Uterine smooth muscle cell (primary cell): ENCODE measurements at places on chromosomes 1 and 21. TPM values are rescaled to one million over a fixed set of nuclear protein-coding genes. Genes with fewer than 3 reads are reported as not detected.

The DCST1 gene
- total RNA-seq: not detected in 2 replicates

The CD1E gene
- not detected in 2 replicates for total RNA-seq

The EDARADD gene
- total RNA-seq: 0.25 and 0.55 TPM in 2 replicates

The AKIRIN1 gene
- 36.9 and 40.9 TPM in 2 replicates for total RNA-seq

The FAM72B gene
- 2.4 and 3.9 TPM in 2 replicates for total RNA-seq

The CELA2B gene
- not detected in 2 replicates for total RNA-seq

The PRAMEF10 gene
- total RNA-seq: not detected in 2 replicates

The COL9A2 gene
- 0.55 and 1.00 TPM in 2 replicates for total RNA-seq

The ADAMTS5 gene
- 4.0 and 4.2 TPM in 2 replicates for total RNA-seq

The OR2L2 gene
- total RNA-seq: under 0.01 TPM in 1 of 2 replicates, not detected in the other

The ANGPTL1 gene
- total RNA-seq: 2.1 and 3.8 TPM in 2 replicates

The IL20 gene
- 0.12 TPM in 1 of 2 replicates, not detected in the other for total RNA-seq

The S100A12 gene
- total RNA-seq: not detected in 2 replicates

The ARHGEF16 gene
- total RNA-seq: 0.11 TPM in 1 of 2 replicates, not detected in the other

The PDE9A gene
- total RNA-seq: 1.9 and 2.1 TPM in 2 replicates

The RXRG gene
- not detected in 2 replicates for total RNA-seq

The NES gene
- total RNA-seq: 32.2 and 68.6 TPM in 2 replicates

The NMNAT2 gene
- 0.50 and 1.00 TPM in 2 replicates for total RNA-seq

The LCE2B gene
- not detected in 2 replicates for total RNA-seq

The OPTC gene
- total RNA-seq: not detected in 2 replicates

The LZIC gene
- 33.1 and 33.9 TPM in 2 replicates for total RNA-seq
